ENCODE measurements at places on chromosomes 1 and 21.

DNA sequence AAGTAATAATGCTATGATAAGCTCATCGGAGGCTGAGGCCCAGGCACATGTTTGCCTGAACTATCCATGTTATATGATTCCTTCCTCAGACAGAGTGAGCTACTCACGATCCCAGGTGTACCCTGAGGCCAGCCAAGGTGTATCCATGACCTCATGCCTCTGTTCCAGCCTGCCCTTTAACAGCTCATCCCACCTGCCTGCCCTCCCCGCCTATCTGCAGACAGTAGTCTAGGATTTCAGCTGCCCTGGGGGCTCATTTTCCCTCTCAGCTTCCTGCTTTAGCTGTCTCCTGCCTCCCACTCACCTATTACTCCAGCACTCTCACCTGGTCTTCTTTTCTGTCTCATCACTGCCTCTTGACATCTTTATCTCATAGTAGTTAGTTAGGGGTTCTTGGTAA, 1.9 kb upstream of the IL24 start:
- DNase-seq, result no peak

- DNase-seq, result no peak
These were observed 50.5 kb downstream of the VCAM1 start for GRCh38 chr1:100769906-100770646.

DNA sequence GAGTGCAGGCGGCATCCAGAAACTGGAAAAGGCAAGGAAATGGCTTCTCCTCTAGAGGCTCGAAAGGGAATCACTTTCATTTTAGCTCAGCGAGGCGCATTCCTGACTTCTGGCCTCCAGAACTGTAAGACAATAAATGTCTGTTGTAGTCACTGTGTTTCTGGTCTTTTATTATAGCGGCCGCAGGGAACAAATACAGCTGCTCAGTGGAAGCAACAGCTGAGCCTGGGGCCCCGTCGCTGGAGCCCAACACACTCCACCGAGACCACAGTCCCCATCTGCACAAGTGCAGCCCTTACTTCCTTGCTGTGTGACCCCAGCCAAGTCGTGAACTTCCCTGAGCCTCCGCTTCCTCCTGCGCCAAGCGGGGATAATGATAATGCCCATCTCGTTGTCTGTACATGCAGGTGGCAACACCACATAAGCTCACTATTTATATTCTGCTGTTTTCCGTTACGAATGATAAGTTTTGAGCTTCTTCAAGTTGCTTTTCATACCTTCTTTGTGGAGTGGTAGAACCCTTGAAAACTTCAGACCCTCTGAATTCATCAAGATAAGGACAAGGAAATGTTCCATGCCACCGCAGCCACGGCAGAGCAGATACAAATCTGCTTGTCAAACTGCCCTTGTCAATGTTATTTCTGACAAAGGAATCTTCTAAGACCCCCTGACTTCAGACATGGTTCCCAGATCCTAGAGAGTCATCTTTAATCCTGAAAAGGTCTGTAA, 3.2 kb upstream of the LAPTM5 start:
- DNase-seq, result no peak

GRCh38 chr1:84174051-84174556, 30.0 kb downstream of the PRKACB start:
- peak; percentile 26 for DNase-seq

- no peak for DNase-seq
These were observed 72.2 kb upstream of the PPIH start for GRCh38 chr1:42586016-42586415.

- DNase-seq, result no peak
These were observed 2.5 kb downstream of the WNT9A start for GRCh38 chr1:227944931-227945890.

- DNase-seq, result peak; percentile 38
These were observed 108.2 kb downstream of the CLEC20A start for GRCh38 chr1:178388418-178389145.

DNA sequence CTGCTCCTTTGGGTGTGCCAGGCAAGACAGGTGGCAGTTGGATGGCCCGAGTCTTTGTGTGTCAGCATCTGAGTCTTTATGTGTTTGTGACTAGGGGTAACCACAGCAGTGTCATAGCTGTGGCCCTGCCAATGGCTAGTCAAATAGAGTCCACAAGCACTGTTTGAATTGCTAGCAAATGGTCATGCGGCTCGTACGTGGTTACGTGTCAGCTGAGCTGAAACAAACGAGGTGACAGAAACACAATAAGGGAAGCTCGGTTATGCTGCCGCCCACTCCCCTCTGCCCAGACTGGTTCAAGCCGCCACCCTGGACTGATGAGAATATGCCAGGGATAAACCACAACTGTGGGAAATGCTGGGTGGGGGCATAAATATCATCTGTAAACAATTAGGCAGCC, 174.3 kb upstream of the LMO4 start:
- DNase-seq, result no peak

- no peak for DNase-seq
These were observed 681 bp upstream of the GPR61 start for GRCh38 chr1:109538827-109539555.

GRCh38 chr1:71377886-71378285, 297.1 kb upstream of the ZRANB2 start:
- no peak for DNase-seq

DNA sequence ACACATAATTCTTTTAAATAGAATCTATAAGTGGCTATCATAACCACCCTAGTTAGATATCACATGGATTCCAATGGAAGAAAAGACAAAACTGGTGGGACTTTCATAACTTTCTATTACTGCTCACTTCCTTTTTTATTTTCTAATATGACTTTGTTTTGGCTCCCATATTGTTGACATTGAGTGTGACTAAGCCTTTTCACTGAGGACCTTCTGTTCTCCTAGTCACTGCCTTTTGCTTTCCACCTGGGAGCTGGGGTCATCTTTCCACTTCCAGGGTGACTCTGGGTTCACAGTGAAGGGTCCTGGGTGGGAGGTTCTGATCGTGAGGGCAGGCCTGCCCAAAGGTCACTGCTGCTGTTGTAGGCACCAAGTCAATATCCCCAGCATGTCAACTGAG, 275.8 kb downstream of the TGFB2 start:
- DNase-seq, result peak; percentile 28

GRCh38 chr1:174405219-174405618, 42.5 kb upstream of the GPR52 start:
- DNase-seq, result no peak

GRCh38 chr1:30752651-30752908, 5.0 kb downstream of the LAPTM5 start:
- DNase-seq, result no peak

DNA sequence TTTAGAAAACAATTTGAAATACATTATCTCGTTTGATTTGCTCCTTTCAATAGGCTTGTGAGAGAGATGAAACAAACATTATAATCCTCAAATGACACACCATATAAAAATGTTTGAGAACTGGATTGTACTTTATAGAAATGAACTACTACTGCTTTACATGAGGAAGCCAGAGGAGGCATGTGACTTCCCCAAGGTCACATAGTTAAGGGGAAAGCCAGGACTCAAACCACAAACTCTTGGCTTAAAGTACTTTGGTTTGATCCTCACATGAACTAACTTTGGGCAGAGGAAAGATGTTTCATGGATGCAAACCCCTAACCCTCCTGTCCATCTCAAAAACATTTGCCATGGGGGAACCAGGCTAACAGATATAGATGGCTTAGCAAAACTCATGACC, 4.7 kb downstream of the ARHGEF11 start:
- DNase-seq, result peak; percentile 57

- DNase-seq, result no peak
These were observed 75.4 kb upstream of the SLC45A1 start for GRCh38 chr1:8242498-8242897.

DNA sequence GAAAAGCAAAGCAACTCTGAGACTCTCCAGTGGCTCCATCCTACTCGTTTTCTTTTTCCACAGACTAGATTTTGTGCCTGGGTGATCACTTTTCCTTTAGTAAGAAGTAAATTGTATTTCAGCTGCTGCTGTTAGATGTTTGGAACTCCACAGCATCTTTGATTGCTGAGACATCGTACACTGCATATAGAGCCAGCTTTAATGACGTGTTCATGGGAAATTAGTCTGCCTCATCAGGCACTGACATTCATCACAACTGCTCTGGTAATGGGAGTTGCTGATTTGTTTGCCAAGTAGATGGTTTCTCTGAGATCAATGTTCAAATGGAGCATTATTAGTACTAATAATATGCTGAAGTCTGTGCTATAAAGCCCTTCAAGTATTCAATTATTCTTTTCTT, 573.8 kb upstream of the NR5A2 start:
- no peak for DNase-seq

DNA sequence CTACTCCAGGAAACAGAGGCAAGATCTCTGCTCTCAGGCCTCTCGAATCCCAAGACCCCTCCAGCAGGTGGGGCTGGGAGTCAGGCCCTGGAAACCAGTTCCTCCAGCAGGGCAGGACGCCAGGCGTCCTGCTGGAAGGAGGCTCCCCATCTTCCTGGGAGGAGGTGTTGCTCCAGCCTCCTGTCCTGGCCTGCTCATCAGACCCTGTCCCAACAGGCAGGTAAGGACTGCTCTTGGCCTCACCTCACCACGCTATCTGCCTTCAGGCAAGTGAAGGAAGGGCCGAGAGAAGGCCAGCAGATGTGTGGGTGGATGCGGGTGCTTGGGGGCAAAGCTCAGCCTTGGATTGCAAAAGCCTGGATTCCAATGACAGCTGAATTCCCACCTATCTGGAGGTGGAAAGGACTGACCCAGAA, 82.9 kb downstream of the SSBP3 start:
- no peak for DNase-seq

- no peak for DNase-seq
These were observed 74.3 kb upstream of the FAM3B start for GRCh38 chr21:41242238-41242829.

GRCh38 chr1:68953311-68953710, 456.4 kb upstream of the DEPDC1 start:
- no peak for DNase-seq

- no peak for DNase-seq
These were observed 38.1 kb upstream of the C1orf87 start for GRCh38 chr1:60111716-60112115.

- DNase-seq, result no peak
These were observed 28.2 kb downstream of the UBE2G2 start for GRCh38 chr21:44773291-44773932.

DNA sequence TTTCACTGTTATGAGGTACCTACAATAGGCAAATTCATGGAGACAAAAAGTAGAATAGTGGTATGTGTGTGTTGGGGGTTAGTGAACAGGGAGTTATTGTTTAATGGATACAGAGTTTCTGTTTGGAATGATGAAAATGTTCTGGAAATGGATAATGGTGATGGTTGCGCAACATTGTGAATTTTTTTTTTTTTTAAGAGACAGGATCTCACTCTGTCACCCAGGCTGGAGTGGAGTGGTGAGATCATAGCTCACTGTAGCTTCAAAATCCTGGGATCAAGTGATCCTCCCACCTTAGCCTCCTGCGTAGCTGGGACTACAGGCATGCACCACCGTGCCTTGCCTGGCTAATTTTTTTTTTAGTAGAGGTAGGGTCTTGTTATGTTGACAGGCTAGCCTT, 34.5 kb upstream of the TRABD2B start:
- DNase-seq, result peak; percentile 47

DNA sequence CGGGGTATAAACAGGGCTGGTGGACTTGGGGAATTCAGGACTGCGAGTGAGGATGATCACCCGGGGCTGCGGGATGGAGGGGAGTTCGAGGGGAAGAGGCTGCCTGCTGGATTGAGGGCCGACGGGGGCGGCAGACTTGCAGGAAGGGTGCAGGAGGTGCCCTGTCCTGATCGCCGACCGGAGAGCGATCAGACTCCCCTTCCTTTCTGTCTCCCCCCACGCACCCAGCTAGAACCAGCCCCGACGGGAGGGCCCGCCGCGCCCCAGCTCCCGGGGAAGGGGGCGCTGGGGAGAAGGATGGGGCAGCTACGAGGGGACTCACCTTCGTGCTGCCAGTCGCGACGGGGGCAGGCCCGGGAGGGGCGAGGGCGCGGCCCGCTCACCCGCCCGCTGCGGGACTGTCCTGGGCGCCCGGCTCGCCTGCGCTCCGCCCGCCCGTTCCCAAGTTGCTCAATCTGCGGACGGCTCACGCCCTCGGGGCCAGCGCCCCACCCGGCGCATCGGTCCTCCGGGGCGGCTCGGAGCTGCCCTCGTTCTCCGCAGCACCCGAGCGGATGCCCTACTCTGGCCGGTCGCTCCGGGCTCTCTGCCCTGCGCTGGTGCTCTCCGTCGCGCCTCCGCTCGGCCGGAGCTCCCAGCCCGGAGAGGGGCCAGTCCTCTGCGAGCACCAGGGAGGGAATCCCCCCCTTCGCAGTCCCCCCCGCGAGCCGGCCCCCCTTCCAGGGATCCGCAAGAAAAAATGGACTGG, at the start of gene RSPO1:
TSS of gene RSPO1 (minus strand) at position 649 of the 748 bp plus-strand sequence. CDS start 5,231 bp downstream, outside the sequence.
- DNase-seq, result peak; percentile 33

GRCh38 chr1:76109404-76109803, 34.9 kb downstream of the ST6GALNAC3 start:
- no peak for DNase-seq

DNA sequence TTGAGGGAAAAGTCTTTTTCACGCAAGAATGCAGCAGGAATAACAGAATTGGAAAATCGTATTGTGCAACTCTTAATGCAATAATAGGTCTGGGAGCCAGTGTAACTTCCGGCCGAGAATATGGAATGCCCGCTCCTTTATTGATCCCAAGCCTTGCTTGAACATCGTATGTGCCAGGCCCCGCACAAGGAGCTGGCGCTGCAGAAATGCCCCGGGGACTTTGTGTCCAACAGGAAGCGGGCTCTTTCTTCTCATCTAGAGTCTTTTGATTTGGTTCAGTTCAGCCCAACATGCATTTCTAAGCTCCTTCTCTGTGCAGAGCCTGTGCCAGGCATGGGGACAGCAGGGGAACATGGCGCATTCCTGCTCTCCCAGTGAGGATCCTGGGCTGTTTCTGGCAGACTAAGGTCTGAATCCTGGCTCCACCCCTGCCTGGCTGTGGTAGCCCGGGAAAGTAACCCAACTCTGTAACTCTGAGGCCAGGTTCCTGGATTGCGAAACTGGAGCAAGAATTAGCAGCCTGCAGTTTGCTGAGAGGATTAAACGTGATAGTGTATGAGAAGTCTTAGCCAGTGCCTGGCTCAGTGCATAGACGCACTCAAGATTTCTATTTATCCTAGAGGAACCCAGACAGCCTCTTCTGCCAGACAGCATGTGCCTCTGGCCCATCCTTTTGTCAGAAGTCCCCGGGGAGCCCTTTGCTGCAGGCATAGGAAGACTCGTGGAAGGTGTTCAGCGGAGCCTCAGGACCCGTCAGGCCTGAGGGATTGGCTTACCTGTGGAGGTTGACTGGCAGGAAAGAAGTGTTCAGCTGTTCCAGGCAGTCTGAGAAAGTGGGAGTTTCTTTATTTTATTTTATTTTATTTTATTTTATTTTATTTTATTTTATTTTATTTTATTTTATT, 987 bp upstream of the CDCP2 start:
- peak; percentile 80 for DNase-seq

GRCh38 chr1:108199201-108199691, 897 bp downstream of the SLC25A24 start:
- DNase-seq, result peak; percentile 30

Measured in fibroblast of villous mesenchyme (primary cell).